ENCODE measurements at places on chromosomes 7 and 10.

- DNase-seq = no peak
These were observed 585.9 kb upstream of the NRP1 start for GRCh38 chr10:33920351-33920750.

DNA sequence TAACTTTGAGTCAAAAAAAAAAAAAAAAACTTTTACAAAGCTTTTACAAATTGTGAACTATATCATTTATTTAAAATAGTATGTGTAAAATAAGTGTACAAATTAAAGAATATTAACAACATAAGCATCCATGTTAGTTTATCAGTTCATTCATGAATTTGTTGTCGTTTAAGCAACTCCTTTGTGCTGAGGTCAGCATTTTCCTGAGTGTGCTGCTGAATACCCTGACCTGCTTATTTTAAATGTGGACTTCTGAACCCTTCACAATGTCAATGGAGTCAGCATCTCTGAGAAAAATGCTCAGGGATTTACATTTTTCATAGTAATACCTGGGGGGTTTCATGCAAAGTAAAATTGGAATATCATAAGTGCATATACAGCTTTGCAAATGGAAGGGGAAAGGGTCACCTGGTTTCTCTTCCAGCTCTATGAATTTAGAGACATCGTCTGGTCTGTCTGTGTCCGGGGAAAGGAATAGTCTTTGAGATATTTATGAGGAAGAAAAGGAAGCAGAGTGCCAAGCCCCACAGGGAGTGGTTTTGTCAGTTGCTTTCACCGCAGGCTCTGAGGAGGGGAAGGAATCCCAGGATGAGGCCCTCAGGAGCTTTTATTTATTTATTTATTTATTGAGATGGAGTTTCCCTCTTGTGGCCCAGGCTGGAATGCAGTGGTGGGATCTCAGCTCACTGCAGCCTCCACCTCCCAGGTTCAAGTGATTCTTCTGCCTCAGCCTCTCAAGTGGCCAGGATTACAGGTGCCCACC is 125.5 kb upstream of the SVIL start:
- no peak for DNase-seq

DNA sequence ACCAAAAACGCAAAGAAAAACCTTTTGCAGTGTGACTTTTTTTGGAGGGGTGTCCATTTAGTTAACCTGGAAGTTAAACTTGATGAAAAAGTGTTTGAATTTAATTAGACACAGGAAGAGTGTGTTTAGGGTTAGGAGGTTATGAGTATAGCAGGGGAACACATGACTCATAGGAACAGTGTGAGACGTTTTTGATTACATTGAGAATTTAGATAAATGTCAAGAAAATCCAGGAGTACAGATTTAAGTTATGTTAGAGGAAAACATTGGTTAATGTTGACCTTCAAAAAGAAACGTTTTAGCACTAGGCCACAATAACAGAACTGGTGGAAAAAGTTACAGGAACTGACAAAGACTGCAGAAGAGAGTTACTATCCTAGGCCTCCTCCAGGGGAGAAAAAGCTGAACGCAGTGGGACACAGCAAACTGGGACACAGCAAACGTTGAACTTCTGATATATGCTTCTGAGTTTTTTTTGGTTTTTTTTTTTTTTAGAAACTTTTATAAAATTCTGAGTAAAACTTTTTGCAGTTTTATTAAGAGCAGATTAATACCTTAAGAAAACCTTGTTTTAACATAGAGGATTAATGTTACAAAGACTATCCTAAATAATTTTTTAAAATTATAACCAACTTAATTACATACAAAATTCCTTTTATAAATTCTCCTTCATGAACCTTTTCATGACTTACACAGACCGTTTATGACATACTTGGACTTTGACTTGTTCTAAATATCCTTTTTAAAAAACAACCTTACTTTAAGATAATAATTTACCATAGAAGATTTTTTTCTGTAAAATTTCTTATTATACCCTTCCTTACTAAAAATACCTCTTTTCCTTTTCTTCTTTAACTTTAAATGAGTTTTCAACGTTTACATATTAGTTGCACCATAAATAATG is 22.2 kb downstream of the LANCL2 start:
- DNase-seq = no peak

GRCh38 chr10:8462565-8462964 is 408.1 kb downstream of the GATA3 start:
- DNase-seq = no peak

GRCh38 chr10:69516796-69517195 is 56.4 kb downstream of the NEUROG3 start:
- DNase-seq = no peak

DNA sequence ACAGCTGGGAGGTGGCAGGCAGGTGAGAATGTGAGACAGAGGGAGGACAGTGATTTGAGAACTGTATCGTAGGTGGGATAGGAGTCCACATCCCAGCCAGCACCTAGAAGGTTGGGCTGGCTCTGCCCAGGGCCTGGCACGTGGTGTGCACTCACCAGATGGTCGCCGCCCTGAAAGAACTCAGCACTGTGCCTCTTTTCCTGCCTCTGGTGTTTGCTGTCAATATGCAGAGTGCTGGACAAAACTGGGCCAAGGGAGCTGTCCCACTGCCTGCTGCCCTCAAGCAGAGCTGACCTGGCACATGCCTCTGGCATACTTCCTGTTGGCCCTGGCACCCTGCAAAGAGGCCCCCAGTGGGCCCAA is 36.8 kb downstream of the CHST3 start:
- no peak for DNase-seq

GRCh38 chr10:77189075-77189474 is 448.5 kb downstream of the KCNMA1 start:
- DNase-seq = no peak

GRCh38 chr7:27164367-27165088 is 809 bp downstream of the HOXA9 start:
- no peak for DNase-seq

- no peak for DNase-seq
These were observed 724.2 kb upstream of the CELF2 start for GRCh38 chr10:10293481-10293951.

- peak; percentile 77 for DNase-seq
These were observed 484.0 kb upstream of the GALNT17 start for GRCh38 chr7:70647801-70648498.

GRCh38 chr7:75900617-75901315 is 14.2 kb upstream of the POR start:
- DNase-seq = no peak

DNA sequence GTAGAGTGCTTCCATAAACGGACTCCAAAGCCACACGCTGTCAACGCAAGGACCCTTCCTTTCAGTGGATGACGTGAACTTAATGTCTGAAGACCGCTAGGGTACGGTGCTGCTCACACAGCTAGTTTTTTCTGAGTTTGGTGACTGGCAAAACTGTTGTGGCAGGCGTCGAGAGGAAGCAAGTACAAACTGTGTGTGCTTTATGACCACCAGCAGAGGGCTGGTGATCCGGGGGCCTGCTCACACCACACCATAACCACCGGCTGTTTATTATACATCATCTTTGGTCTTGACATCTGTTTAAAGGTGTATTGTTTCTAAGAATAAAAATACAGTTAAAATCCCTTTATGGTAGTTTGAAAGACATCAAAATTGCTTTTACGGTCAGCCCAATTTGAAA is 37.1 kb upstream of the ATP6V0A4 start:
- no peak for DNase-seq

DNA sequence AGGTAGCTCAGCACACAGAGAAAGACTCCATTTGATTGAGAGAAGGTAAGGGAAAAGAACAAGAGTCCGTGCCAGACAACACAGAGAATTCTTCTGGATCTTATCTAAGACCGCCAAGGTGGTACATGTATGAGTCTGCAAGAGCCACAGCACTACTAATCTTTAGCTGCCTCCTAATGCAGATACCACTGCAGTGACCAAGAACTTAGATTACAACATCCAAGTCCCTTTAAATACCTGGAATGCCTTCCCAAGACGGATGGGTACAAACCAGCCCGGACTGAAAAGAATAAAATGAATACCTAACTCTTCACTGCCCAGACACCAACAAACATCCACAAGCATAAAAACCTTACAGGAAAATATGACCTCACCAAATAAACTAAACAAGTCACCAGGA is 33.3 kb downstream of the TFEC start:
- no peak for DNase-seq

All from activated T-helper 9 cell treated with anti-CD3 and anti-CD28 coated beads, Interleukin-2, amount 50 U/mL, for 16 hours (primary cell).